ENCODE measurements at places on chromosomes 1 and 21. TPM values are rescaled to one million over a fixed set of nuclear protein-coding genes. Genes with fewer than 3 reads are reported as not detected.

GRCh38 chr1:234975941-234976860, 152.4 kb downstream of the TOMM20 start:
- peaks cover 70% of the 10 kb centered on the region for H3K4me1 ChIP-seq
- H3K27me3 ChIP-seq = no peaks in the 10 kb centered on the region
- peak; percentile 93 for DNase-seq
- no peak overlapping the region for H3K4me3 ChIP-seq
- H3K27ac ChIP-seq = peak overlapping the region; percentile 95

DNA sequence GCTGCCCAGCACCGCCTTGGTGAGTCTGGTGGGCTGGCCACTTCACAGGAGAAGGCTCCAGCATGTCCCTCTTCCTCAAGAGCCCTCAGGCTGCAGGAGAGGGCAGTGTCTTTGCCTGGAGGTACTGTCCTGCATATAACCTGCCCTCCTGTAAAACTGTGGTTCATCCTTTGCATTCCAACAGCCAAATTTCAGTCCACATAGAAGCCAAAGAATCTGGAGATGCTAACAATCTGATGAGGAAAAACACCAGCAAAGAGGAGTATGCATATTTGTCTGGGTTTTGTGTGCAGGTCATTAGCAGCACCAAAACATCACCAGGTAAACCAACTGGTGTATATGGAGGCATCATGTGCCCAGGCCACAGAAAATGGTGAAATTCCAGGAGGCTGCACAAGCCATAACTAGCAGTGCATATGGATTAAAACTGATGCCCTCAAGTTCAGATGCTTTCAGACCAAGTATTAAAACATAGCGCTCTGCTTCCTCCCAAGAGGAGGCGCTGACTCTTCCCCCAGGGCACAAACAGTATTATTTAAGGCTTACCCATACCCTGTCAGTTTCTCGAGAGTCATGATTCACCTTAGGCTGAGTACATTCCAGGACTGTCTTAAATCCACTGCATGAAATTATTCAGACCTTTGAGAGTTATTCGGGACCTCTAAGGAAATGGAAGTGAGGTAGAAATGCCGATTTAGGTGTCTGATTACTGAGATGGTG, 150.5 kb upstream of the COA6 start:
- no peak for DNase-seq
- no peak overlapping the region for H3K4me3 ChIP-seq
- no peaks in the 10 kb centered on the region for H3K27me3 ChIP-seq
- no peaks in the 10 kb centered on the region for H3K4me1 ChIP-seq
- no peaks in the 10 kb centered on the region for H3K36me3 ChIP-seq
- no peak overlapping the region for H3K27ac ChIP-seq

DNA sequence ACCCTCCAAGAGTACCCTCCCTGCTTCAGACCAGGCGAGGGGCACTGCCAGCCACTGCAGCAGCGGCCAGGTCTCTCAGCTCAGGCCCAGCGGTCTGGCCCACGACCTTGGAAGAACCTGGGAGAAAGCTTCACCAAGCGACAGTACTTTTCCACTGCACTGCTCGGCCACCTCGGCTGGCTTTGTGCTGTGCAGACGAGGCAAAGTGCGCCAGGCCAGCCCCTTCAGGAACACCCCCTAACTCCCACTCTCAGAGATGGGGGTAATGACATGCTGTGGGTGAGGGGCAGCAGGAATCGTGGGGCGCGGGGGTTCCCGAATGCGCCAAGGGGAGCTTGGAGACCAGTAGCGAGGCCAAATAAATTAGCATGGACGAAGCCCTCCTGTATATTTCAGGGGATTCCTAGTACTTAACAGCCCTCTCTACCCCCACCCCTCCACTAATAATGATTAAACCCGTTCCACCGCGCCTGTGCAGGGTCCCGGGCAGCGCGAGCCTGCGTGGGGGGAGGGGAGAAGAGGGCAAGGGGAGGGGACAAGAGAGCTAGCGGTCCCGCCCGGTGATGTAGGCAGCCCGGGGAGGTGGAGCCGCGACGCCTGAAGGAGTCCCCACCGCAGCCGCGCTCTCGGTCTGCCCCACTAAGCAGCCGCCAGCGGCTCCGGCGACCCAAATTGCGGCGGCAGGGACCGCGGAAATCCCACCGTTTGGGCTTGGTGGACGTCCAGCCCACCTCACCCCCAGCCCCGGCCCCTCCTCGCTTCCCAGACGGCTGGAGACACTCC, at the start of gene FAM43B:
TSS of gene FAM43B (plus strand) at position 629 of the 783 bp plus-strand sequence. CDS start 401 bp downstream, outside the sequence.
- H3K4me3 ChIP-seq = peak within 1 kb of the TSS; percentile 44
- peak; percentile 85 for DNase-seq
- peak within 1 kb of the TSS; percentile 72 for H3K27ac ChIP-seq
- no peaks in the 10 kb centered on the region for H3K36me3 ChIP-seq
- H3K27me3 ChIP-seq = no peaks in the 10 kb centered on the region

DNA sequence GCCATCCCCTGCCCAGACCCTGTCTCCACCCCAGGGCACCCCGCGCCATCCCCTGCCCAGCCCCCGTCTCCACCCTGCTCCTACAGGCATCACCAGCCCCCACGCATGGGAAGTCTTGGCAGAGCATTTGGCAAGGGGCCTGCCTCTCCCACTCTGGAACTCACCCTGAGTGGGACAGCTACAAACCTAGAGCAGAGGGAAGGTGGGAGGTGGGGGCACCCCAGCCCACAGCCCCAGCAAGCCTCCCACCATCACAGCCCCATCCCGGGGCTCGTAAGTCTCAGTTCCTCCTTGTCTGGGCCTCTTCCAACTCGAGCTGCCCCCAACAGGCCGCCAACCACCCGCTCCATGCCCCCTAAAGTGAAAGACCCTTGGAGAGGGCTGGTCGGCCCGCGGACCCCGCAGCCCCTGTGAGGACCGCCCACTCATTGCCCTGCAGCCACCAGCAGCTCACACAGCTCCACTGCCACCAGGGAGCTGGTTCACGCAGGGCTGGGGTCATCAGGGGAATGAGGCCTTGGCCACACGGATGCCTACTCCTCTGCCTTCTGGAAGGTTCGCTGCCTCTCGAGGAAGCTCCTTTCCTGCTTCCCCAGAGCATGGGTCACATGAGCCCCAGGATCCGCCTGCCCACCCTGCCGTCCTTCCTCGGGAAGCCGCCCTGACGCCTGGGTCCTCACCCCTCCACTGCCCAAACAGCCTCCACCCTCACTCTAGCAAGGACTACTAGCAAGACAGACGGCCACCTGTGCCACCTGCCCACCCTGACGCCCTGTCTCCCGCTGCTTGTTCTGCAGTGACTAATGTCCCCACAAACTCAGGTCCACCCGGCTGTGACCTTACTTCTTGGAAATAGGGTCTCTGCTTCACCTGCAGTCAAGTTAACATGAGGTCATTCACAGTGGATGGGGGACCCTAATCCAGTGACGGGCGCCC, 14.4 kb downstream of the MEGF6 start:
- H3K27me3 ChIP-seq = no peaks in the 10 kb centered on the region
- no peak overlapping the region for H3K4me3 ChIP-seq

- no peak overlapping the region for H3K27ac ChIP-seq
- no peaks in the 10 kb centered on the region for H3K36me3 ChIP-seq
- DNase-seq = no peak
- no peak overlapping the region for H3K4me3 ChIP-seq
- peaks cover 4% of the 10 kb centered on the region for H3K4me1 ChIP-seq
- no peaks in the 10 kb centered on the region for H3K27me3 ChIP-seq
These were observed 363.0 kb upstream of the DUSP10 start for GRCh38 chr1:222104694-222105392.

GRCh38 chr1:228150461-228151179, 890 bp downstream of the GJC2 start:
- H3K4me1 ChIP-seq = peaks cover 49% of the 10 kb centered on the region
- peak; percentile 77 for DNase-seq
- peak overlapping the region; percentile 83 for H3K27ac ChIP-seq
- H3K27me3 ChIP-seq = no peaks in the 10 kb centered on the region
- peak overlapping the region; percentile 27 for H3K4me3 ChIP-seq

- no peaks in the 10 kb centered on the region for H3K27me3 ChIP-seq
- peak; percentile 92 for DNase-seq
- peaks cover 34% of the 10 kb centered on the region for H3K36me3 ChIP-seq
- H3K27ac ChIP-seq = peak overlapping the region; percentile 97
- no peaks in the 10 kb centered on the region for H3K4me1 ChIP-seq
These were observed 830 bp downstream of the INPP5B start for GRCh38 chr1:37945743-37946702.

GRCh38 chr1:96238426-96238825, 483.2 kb upstream of the PTBP2 start:
- H3K27me3 ChIP-seq = no peaks in the 10 kb centered on the region
- H3K4me3 ChIP-seq = no peak overlapping the region
- no peak overlapping the region for H3K27ac ChIP-seq
- H3K4me1 ChIP-seq = no peaks in the 10 kb centered on the region
- H3K36me3 ChIP-seq = no peaks in the 10 kb centered on the region
- DNase-seq = no peak

DNA sequence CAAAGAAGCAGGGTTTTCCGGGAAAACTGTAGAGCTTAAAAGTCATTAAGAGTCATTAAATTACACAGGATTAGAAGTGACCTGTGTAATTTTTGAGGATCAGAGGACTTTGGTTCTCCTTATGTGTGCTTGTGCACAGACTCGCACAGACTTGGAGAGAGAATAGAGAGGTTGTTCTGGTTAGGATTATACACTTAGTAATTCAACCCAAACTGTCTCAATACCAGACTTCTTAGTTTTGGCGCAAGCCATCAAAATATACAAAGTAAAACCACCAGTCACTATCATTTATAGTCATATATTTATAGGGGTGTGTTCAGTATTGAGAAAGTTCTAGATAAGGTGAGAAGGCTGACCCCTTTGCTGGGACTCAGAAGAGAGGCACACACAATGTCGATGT, 112.3 kb downstream of the HLX start:
- no peak for DNase-seq
- no peak overlapping the region for H3K4me3 ChIP-seq
- H3K27me3 ChIP-seq = no peaks in the 10 kb centered on the region
- H3K4me1 ChIP-seq = no peaks in the 10 kb centered on the region
- H3K36me3 ChIP-seq = no peaks in the 10 kb centered on the region

- H3K4me1 ChIP-seq = no peaks in the 10 kb centered on the region
- no peak overlapping the region for H3K4me3 ChIP-seq
- H3K27ac ChIP-seq = no peak overlapping the region
- H3K36me3 ChIP-seq = no peaks in the 10 kb centered on the region
These were observed 724.5 kb downstream of the NCAM2 start for GRCh38 chr21:21722731-21723130.

GRCh38 chr1:6209661-6210580, 4.0 kb downstream of the RNF207 start:
- no peak for DNase-seq
- peak overlapping the region; percentile 16 for H3K27ac ChIP-seq
- H3K4me3 ChIP-seq = peak overlapping the region; percentile 53
- no peaks in the 10 kb centered on the region for H3K4me1 ChIP-seq
- H3K36me3 ChIP-seq = peaks cover 23% of the 10 kb centered on the region

GRCh38 chr21:21109736-21110135, 111.5 kb downstream of the NCAM2 start:
- no peak overlapping the region for H3K27ac ChIP-seq
- H3K36me3 ChIP-seq = no peaks in the 10 kb centered on the region
- no peak overlapping the region for H3K4me3 ChIP-seq
- no peaks in the 10 kb centered on the region for H3K27me3 ChIP-seq
- DNase-seq = no peak

- H3K4me3 ChIP-seq = no peak overlapping the region
- H3K27me3 ChIP-seq = no peaks in the 10 kb centered on the region
- no peaks in the 10 kb centered on the region for H3K36me3 ChIP-seq
- H3K4me1 ChIP-seq = no peaks in the 10 kb centered on the region
- no peak overlapping the region for H3K27ac ChIP-seq
These were observed 483.4 kb downstream of the SIPA1L2 start for GRCh38 chr1:232146514-232146913.

DNA sequence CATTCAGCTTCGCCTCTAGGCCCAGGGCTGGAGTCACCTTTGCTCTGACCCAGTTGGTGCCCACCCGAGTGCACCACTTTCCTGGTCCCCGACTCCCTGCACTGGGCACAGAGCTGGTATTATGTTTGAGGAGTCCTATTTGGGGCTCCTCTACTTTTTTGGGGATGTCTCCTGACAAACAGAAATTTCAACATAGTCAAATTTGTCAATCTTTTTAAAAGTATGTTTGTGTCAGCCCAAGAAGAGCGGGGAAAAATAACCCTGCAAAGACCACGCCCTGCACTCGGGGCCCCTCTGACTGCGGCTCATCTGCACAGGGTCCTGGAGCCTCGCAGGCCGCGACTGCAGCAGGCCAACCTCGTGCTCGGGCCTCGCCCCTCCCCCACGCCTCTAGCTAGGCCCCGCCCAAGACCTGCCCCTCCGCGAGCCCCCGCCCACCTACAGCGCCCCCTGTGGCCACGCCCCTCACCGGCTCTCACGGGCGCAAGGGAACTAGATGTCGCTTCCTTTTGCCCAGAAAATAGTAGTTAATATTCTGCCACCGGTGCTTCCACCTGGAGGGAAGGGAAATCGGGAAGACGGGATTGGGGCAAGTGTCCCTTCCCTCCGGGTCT, 11.4 kb downstream of the FAM229A start:
- H3K4me3 ChIP-seq = peak overlapping the region; percentile 80
- H3K27me3 ChIP-seq = no peaks in the 10 kb centered on the region
- H3K4me1 ChIP-seq = peaks cover 56% of the 10 kb centered on the region
- peak; percentile 74 for DNase-seq
- no peaks in the 10 kb centered on the region for H3K36me3 ChIP-seq
- peak overlapping the region; percentile 97 for H3K27ac ChIP-seq

- H3K36me3 ChIP-seq = peaks cover 4% of the 10 kb centered on the region
- H3K4me1 ChIP-seq = no peaks in the 10 kb centered on the region
- no peaks in the 10 kb centered on the region for H3K27me3 ChIP-seq
- H3K4me3 ChIP-seq = no peak overlapping the region
These were observed 23.4 kb downstream of the SPSB1 start for GRCh38 chr1:9316080-9316444.

- no peaks in the 10 kb centered on the region for H3K27me3 ChIP-seq
- no peaks in the 10 kb centered on the region for H3K4me1 ChIP-seq
- H3K4me3 ChIP-seq = no peak overlapping the region
- no peaks in the 10 kb centered on the region for H3K36me3 ChIP-seq
These were observed 44.5 kb downstream of the RPL5 start for GRCh38 chr1:92876351-92876750.

- H3K27ac ChIP-seq = no peak overlapping the region
- H3K27me3 ChIP-seq = no peaks in the 10 kb centered on the region
- no peak for DNase-seq
- no peaks in the 10 kb centered on the region for H3K4me1 ChIP-seq
- no peaks in the 10 kb centered on the region for H3K36me3 ChIP-seq
These were observed 335.7 kb downstream of the CHRM3 start for GRCh38 chr1:239722035-239722434.

- no peak overlapping the region for H3K4me3 ChIP-seq
- no peak for DNase-seq
- no peaks in the 10 kb centered on the region for H3K27me3 ChIP-seq
- peaks cover 26% of the 10 kb centered on the region for H3K4me1 ChIP-seq
- no peaks in the 10 kb centered on the region for H3K36me3 ChIP-seq
- no peak overlapping the region for H3K27ac ChIP-seq
These were observed 14.2 kb downstream of the UCK2 start for GRCh38 chr1:165841582-165842017.

- no peak overlapping the region for H3K27ac ChIP-seq
- H3K4me1 ChIP-seq = no peaks in the 10 kb centered on the region
- peaks cover 7% of the 10 kb centered on the region for H3K36me3 ChIP-seq
- DNase-seq = no peak
- no peak overlapping the region for H3K4me3 ChIP-seq
These were observed 90.9 kb downstream of the TMEM200B start for GRCh38 chr1:29032841-29033240.

The RNF186 gene
- not detected for total RNA-seq

The ASPM gene
- 0.20 TPM for total RNA-seq

The FAM151A gene
- total RNA-seq = not detected

The CYYR1 gene
- total RNA-seq = 9.6 TPM

The PTPN14 gene
- total RNA-seq = 27.2 TPM

The AIRE gene
- total RNA-seq = not detected

The WLS gene
- total RNA-seq = 51.0 TPM

The LEMD1 gene
- not detected for total RNA-seq

The MMEL1 gene
- not detected for total RNA-seq

The CYP4A22 gene
- not detected for total RNA-seq

All from right atrium auricular region (tissue), 2 donors.